ENCODE measurements at places on chromosomes 6 and 20.

GRCh38 chr20:54178256-54178655, 4.5 kb upstream of the CYP24A1 start:
- no peak for DNase-seq

- no peak for DNase-seq
Measured at GRCh38 chr6:373031-373430, 18.5 kb upstream of the IRF4 start.

DNA sequence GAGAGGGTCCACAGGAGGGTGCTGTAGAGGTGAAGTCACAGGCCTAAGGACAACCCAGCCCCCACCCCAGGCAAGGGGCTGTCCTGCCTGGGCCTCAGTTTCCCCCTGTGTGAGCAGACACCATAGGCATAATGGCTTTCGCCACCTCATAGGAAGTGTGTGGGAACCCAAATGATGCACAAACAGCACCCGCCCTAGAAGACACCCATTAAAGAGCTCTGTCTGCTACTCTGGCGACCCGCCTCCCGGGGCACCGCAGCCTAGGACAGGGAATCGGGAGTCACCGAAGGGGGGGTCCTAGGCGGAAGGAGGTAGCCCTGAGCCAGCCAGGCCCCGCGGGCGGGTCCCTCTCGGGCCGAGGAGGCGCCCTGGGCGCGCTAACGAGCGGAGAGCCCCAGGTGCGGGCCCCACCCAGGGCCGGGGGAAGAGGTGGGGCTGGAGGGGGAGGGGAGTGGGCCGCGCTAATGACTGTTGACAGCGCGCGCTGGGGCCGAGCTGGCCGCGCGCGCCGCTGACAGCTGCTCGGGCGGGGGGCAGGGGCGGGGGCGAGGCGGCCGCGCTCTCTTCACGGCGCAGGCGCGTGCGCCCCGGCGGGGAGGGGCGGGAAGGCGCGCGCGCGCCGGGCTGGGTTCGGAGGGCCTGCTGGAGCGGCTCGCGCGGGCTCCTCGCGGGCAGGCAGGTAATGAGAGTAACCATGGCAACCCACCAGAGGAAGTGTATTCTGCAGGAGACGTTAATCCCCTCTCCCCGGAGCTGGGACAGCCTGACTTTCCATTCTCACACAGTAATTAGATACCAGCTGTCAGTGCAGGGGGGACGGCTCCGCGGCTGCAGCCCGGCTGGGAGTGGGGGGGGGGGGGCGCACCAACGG, 48.9 kb downstream of the NOL4L start:
- peak; percentile 56 for DNase-seq

DNA sequence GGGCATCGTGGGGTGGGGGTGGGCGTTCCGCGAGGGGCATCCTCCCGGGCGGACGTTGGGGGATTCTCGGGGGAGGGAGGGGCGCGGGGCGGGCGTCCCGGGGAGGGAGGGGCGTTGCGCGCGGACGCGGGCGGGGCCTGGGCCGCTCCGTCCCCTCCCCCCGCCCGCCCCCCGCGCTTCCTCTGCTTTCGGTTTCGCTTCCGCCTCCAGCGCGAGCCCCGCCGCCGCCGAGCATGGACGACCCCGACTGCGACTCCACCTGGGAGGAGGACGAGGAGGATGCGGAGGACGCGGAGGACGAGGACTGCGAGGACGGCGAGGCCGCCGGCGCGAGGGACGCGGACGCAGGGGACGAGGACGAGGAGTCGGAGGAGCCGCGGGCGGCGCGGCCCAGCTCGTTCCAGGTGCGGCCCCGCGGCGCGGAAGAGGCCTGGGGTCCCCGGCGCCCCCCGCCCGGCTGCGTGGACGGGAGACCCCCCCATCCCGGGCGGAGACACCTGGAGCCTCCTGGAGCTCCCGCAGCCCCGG, at the start of gene OGFR:
TSS of gene OGFR (plus strand) at position 209 of the 528 bp plus-strand sequence. CDS start at position 234, 25 bp downstream.
- no peak for DNase-seq

- no peak for DNase-seq
Measured at GRCh38 chr20:2449386-2449785, 21.2 kb downstream of the SNRPB start.

GRCh38 chr6:37487591-37488380, 11.9 kb downstream of the CCDC167 start:
- DNase-seq, result no peak

- DNase-seq, result no peak
Measured at GRCh38 chr20:48676795-48677460, 150.9 kb downstream of the PREX1 start.

Data from putamen (tissue), 1 donor.